Mucosa of gallbladder (tissue), 1 donor: ENCODE measurements at places on chromosomes 3 and 15. TPM values are rescaled to one million over a fixed set of nuclear protein-coding genes. Genes with fewer than 3 reads are reported as not detected.

GRCh38 chr15:31125061-31125460, 23.5 kb upstream of the TRPM1 start:
- no peak for DNase-seq

- no peak for DNase-seq
These were observed 56.0 kb upstream of the LCTL start for GRCh38 chr15:66621491-66622467.

DNA sequence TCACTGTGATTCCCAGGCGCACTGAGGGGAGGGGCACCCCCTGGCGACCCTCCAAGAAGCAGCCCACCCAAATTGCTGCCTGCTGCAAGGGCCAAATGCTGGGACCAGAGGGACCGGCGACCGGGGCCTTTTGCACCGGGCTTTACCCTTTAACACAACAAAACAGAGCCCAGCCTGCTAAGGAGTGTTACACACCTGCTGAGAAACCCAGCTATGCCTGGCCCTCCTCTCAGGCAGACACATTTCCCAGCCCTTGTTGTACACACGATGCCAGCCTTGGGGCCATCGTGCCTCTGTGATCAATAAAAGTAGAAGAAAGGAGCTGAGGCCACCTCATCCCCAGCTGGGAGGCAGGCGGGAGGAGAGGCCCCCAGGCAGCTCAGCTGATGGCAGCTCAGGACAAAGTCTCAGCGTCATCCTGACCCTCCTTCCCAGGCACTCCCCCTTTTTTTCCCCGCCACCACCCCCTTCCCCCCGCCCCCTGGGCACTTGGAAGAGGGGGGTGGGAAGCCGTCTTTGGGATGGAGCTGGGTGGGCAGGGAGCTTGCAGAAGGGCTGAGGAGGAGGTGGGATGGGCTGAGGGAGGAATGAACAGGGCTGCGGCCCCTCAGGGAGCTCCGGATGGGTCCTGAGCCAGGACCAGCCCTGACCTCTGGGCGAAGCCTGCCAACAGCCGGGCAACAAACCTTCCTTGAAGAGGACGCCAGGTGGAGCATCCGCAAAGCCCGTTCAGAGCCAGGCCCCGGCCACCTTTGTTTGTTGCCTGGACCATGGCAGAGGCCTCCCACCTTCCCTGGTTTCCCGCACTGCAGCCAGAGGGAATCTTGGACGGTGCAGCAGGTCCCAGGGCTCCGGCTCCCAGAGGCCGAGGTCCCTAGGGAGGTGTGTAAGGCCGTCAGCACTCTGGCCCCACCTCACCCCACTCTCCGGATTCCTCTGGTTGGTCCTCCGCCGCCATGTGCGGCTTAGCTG, 45.9 kb upstream of the SEC61A1 start:
- no peak for DNase-seq

GRCh38 chr3:7075117-7075516, 214.2 kb downstream of the GRM7 start:
- no peak for DNase-seq

- DNase-seq, result no peak
These were observed 42.0 kb downstream of the GSK3B start for GRCh38 chr3:120052225-120052624.

DNA sequence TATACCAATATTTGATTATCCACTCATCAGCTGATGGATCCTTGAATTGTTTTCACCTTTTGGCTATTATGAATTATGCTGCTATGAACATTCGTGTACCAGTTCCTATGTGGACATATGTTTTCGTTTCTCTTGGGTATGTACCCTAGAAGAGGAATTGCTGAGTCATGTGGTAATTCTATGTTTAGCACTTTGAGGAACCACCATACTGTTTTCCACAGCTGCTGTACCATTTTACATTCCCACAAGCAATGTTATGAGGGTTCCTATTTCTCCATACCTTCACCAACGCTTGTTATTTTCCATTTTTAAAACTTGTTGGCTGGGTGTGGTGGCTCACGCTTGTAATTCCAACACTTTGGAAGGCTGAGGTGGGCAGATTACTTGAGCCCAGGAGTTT, 62.9 kb downstream of the RPLP1 start:
- DNase-seq, result no peak

- DNase-seq, result no peak
These were observed 61.7 kb downstream of the B3GALNT1 start for GRCh38 chr3:161043336-161044035.

DNA sequence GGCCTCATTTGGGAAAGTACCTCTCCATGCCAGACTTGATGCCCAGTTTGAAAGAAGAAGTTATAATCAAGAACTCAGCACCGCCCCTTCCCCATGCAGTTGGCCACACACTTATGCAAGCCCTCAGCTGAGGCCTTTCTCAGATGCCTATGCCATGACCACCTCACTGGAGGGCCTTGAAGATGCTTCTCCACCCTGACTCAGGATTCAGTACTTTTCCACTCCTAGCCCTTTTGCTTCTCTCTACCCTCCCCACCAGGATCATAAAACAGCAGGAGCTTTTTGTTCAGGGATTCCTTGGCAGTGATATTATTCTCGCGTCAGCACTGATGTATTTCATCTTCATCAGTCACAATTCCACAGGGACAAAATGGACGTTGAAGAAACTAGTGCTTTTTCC, 313.5 kb downstream of the PYDC2 start:
- no peak for DNase-seq

DNA sequence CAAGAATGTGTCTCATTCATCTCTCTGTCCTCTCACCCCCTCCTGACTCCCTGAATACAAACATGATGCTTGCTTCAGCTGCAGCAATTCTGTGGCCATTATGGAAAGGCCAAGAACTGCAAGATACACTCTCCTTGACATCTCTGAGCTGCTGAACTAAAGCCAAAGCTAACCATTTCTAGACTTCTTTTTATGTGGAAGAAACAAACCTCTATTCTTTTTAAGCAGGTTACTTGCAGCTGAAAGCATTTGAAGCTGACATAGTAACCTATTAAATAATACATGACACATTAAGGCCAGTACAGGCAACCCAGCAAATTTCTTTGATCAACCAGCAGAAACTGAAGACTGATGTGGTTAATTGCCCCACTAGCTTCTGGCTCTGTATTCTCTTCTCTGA, 17.5 kb downstream of the FHIT start:
- no peak for DNase-seq

Gene C15orf40
- 22.3 TPM for total RNA-seq

Gene GOLGA8R
- 5.8 TPM for total RNA-seq

Gene CYP8B1
- 2.8 TPM for total RNA-seq
